NCI-H1092 treated with DMSO at 0.1 percent for 48 hours (cell line): ENCODE measurements at places on chromosomes 12 and 14.

DNA sequence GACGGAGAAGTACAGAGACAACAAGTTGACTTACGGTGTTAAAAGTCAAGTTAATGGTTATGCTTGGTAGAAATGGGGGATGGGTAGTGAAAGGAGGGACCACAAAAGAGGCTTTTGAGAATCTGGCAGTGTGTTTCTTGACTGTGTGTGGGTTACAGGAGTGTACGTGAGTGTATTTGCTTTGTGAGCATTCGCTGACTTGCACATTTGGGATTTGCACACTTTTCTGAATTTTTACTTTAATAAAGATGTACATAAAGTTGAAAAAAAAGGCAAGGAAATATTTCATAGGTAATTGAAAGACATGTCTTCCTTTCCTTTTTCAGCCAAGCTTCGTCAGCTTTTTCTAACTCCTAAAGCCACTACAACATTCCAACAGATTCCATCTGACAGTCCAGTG lies 28.6 kb upstream of the CCDC91 start:
- no peak for DNase-seq

- no peak for DNase-seq
These were observed 61.1 kb downstream of the TPH2 start for GRCh38 chr12:71999795-72000194.

DNA sequence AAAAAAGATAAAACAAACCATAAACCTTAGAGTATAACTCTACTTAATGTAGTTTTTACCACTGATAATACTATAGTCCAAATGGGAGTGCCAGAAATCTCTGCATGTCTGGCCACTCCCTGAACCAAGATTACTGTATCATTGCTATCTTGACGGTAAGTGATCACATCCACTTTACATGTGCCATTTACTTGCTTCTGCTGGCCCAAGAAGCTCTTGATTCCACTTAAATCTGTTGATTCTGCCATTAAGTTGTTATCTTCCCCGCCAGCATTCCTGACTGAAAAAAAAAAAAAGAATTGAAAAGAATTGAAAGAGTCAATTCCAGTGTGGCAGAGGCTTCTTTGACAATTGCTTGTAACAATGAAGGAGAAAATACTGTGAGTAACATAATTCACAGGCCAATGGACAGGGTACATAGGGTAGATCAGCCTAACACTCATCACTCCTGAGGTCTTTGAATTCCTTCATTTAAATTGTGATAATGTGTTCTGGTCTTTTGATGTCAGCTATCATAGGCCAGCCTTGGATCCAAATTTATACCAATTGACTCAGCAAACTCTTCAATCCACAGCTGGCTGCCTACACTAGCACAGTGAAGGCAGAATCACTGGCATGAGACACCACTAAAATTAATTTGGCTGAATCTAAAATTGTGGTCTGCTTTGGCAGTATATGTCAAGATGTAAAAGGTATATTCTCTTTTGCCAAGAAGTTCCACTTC lies 665.2 kb upstream of the FLRT2 start:
- no peak for DNase-seq

GRCh38 chr12:83318386-83319098 lies 631.8 kb downstream of the TMTC2 start:
- no peak for DNase-seq
